Esophagus mucosa (tissue), 1 donor: ENCODE measurements at places on chromosomes 7 and 10. TPM values are rescaled to one million over a fixed set of nuclear protein-coding genes. Genes with fewer than 3 reads are reported as not detected.

DNA sequence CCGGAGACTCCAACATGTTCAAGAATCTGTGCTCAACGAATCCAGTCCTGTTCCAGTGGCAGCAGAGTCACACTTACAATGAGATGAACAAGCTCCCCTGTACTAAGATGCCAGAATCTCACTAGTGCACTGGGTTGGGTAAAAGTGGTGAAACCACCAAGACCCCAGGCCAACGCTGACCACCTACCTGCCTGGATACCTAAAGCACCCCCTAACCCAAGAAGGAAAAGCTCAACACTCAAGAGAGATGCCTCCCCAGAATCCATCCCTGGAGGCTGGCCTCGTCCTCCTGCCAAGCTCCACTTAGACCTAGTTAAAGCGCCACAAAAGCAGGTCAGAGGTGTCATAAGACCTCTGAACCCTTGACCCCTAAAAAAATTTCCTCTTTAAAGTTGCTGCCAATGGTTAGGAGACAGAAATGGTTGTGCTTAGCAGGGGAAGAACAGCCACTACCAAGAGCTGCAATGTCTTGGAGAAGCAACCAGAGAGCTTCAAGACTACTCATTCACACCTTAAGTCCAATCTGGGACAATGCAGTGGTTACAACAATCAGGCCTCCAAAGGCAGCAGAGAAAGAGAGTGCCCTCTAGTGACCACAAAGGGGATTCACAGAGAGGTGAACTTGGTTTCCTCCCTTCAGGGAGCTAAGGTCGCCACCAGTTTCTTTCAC, 94.6 kb upstream of the MACROH2A2 start:
- ATAC-seq: peak; percentile 64

- peak; percentile 23 for ATAC-seq
Observed at GRCh38 chr10:349081-349480, 213.8 kb downstream of the ZMYND11 start.

The TBXAS1 gene
- 10.8 TPM for total RNA-seq

The SEM1 gene
- total RNA-seq: 49.3 TPM

- no peak for ATAC-seq
Observed at GRCh38 chr7:6655636-6656385, 18.7 kb downstream of the ZNF316 start.

DNA sequence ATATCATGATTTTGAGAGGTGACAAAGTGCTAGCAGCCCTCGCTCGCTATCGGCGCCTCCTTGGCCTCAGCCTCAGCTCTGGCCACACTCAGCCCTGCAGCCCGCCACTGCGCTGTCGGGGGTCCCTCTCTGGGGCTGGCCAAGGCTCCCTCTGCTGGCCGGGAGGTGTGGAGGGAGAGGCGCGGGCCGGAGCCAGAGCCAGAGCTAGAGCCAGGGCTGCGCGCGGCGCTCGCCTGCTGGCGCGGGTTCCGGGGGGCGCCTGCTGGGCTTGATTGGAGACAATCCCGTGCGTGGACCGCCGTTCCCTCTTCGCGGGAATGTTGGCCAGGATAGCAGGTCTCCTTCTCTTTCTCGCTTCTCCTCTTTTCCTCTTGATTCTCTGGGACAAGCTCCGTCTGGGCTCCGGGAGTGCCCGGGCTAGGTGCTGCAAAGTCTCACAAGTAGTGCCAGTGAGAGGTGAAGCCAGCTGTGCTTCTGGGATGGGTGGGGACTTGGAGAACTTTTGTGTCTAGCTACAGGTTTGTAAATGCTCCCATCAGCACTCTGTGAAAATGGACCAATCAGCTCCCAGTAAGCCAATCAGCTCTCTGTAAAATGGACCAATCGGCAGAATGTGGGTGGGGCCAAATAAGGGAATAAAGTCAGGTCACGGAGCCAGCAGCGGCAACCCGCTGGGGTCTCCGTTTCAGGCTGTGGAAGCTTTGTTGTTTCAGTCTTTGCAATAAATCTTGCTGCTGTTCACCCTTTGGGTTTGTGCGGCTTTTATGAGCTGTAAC, 43.4 kb upstream of the ELMO1 start:
- ATAC-seq: no peak

GRCh38 chr7:107857541-107857912, 33.5 kb upstream of the DLD start:
- peak; percentile 53 for ATAC-seq

The CRHR2 gene
- not detected for total RNA-seq

DNA sequence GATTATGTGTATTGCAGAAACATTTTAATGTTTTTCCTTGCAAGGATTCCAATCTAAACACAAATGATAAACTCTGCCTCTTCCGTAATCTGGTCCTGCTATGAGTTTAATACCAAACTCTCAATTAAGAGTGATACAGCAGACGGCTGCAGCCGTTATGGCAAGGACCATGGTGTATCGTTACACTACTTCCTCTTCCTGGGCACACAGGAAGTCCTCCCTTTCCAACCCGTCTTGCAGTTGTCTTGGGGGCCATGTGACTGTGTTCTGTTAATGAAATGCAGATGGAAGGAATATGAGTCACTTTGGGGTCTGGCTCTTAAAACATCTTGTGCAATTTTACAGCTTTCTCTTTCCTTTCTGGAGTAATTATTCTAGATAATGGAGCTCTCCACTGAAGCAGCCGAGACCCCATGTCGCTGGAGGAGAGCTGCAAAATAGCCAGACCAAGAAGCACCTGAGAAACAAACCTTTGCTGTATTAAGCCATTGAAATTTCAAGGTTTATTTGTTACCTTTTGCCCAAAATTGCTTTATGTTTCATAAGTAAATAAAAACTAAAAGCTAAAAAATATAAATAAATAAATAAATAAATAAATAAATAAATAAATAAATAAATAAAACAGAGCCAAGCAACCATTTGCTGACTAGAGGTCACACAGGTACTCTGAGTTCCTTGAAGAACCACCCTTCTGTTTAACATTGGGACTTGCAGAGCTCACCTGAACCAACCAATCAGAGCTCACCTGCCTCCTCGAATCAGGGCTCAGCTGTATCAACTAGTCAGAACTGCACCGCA, 74.7 kb downstream of the FRMPD2 start:
- ATAC-seq: no peak

DNA sequence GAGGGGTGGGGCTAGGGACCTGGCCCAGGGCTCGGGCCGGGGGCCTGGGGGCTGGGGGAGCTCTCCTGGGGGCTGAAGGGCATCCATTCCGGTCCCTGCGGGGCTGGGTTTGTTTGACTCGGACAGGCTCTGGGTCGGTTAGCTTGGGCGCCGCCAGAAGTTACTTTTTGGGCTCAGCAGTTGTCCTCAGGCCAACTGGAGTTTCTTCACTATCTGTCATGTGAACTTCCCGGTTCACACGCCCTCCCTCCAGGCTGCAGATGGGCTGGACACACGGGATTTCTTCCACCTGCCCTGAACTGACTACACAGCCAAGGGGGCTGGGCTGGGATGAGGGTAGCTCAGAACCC, 3.8 kb downstream of the SLC4A2 start:
- peak; percentile 5 for ATAC-seq
